ENCODE measurements at places on chromosomes 7 and 10. TPM values are rescaled to one million over a fixed set of nuclear protein-coding genes. Genes with fewer than 3 reads are reported as not detected.

ZCWPW1 gene
- 9.9 TPM for total RNA-seq

TTYH3 gene
- 45.4 TPM for total RNA-seq

LLCFC1 gene
- total RNA-seq, result not detected

OR9A2 gene
- total RNA-seq, result not detected

NKX2-3 gene
- total RNA-seq, result not detected

ZDHHC4 gene
- 62.2 TPM for total RNA-seq

LIPJ gene
- 2.2 TPM for total RNA-seq

FAS gene
- total RNA-seq, result 22.7 TPM

GDF10 gene
- 9.7 TPM for total RNA-seq

C10orf67 gene
- not detected for total RNA-seq

FAM25C gene
- total RNA-seq, result not detected

PLAU gene
- 11.1 TPM for total RNA-seq

TAS2R4 gene
- total RNA-seq, result 0.51 TPM

GPC2 gene
- 2.7 TPM for total RNA-seq

SFRP4 gene
- 12.9 TPM for total RNA-seq

LMOD2 gene
- total RNA-seq, result not detected

CREM gene
- total RNA-seq, result 90.8 TPM

MUC12 gene
- 0.34 TPM for total RNA-seq

PDGFA gene
- 5.4 TPM for total RNA-seq

IFIT1B gene
- total RNA-seq, result not detected

RAPGEF5 gene
- total RNA-seq, result 76.7 TPM

KIF11 gene
- 2.2 TPM for total RNA-seq

PRLHR gene
- not detected for total RNA-seq

SLC18A3 gene
- not detected for total RNA-seq

ADRB1 gene
- total RNA-seq, result 1.5 TPM

GPR15LG gene
- not detected for total RNA-seq

DYDC2 gene
- not detected for total RNA-seq

RPEL1 gene
- not detected for total RNA-seq

CLDN12 gene
- 10.0 TPM for total RNA-seq

ACBD5 gene
- total RNA-seq, result 23.0 TPM

PPP1R9A gene
- 18.1 TPM for total RNA-seq

NT5C3A gene
- total RNA-seq, result 24.9 TPM

RNF133 gene
- 1.3 TPM for total RNA-seq

AFAP1L2 gene
- 5.9 TPM for total RNA-seq

TUBB8 gene
- not detected for total RNA-seq

STEAP2 gene
- total RNA-seq, result 10.5 TPM

SUN1 gene
- 177 TPM for total RNA-seq

CAV2 gene
- 122 TPM for total RNA-seq

OR6V1 gene
- total RNA-seq, result not detected

GNAT3 gene
- not detected for total RNA-seq

GRM8 gene
- total RNA-seq, result not detected

NACAD gene
- 1.1 TPM for total RNA-seq

SPDYE9 gene
- total RNA-seq, result not detected
